ENCODE measurements at places on chromosomes 3 and 15.

GRCh38 chr3:124395584-124396338 is 334.5 kb upstream of the UMPS start:
- no peak for DNase-seq

DNA sequence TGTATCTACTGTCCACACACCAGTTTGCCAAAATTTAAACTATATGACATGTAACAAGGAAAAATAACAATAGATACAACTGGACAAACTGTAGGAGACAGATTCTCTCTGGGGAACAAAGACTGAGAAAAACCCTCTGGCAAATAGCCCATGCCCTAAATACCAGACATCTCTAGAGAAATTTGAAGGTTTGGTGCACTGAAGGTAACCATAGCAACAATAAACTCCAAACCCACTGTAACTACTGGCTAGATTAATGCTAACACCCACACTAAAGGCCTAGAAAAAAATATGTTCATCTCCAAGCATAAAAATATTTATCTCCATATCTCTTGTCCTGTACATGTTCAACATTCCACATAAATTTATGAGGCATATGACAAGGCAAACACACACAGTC is 267.1 kb downstream of the STXBP5L start:
- DNase-seq, result no peak

GRCh38 chr15:91706322-91707032 is 147.0 kb upstream of the SLCO3A1 start:
- DNase-seq, result peak; percentile 97

DNA sequence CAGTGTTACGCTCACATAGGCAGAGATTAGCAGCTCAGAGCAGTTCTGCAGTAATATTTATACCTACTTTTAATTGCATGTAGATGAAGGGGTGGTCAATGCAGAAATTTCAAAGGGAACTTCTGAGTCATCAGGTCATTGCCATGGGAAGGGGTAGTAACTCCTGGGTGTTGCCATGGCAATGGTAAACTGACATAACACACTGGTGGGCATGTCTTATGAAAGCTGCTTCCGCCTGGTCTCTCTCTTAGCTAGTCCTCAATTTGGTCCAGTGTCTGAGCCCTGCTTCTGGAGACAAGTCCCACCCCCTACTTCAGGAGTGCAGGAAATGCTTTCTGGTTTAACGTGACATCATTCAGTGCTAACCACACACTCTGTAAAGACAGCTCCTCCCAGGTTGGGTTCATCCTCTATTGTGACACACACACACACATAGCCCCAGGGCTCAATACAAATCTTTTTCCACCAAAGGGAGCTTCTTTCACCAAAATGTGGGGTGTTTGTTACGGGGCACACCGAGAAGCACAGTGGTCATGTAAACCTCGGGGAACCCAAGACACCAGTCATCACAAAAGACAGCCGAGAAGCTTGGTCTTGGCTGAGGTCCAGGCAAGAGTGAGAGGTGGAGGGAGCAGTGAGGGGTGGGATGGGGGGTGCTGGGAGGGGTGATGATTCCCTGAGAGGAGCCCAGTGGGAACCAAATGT is 74.5 kb downstream of the TLE3 start:
- peak; percentile 72 for DNase-seq

DNA sequence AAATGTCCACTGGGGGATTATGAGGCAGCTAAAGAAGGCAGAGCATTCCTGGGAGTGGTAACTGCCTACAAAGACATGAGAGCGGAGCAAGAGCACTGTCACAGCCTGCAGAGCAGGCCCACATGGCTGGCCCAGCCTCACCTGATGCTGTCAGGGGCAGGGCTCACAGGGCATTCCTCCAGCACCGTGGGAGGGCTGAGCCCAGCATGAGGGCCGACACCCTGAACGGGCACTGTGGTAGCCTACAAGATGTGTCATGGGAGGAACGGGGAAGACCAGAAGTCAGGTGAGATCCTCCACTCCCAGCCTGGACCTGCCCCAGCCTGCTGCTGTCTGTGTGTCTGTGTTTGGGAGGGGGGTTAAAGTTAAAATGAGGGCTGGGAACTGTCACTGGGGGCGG is 30.1 kb downstream of the CCDC12 start:
- DNase-seq, result no peak

GRCh38 chr3:134516905-134517304 is 31.0 kb downstream of the CEP63 start:
- DNase-seq, result no peak

- peak; percentile 68 for DNase-seq
These were observed 589 bp downstream of the NEIL1 start for GRCh38 chr15:75347222-75348033.

DNA sequence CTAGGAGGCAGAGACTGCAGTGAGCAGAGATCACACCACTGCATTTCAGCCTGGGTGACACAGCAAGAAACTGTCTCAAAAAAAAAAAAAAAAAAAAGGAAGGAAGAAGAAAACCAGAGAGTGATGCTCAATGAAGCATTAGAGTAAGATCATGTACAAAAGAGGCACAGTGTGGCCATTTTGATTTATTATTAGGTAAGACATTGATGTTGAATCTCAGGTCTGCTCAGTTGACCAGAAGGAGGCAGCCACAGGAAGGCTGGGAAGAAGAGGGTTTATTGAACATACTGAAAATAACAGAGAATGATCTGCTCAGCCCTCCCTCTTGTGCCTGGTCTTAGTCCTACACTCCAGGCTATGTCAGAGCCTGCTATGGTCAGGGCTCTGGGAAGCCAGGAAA is 15.6 kb downstream of the LRRK1 start:
- no peak for DNase-seq

Measured in activated naive CD4-positive, alpha-beta T cell treated with anti-CD3 and anti-CD28 coated beads, Interleukin-2, amount 10 ng/mL, durations not matched to agents 7 days and 5 days (primary cell).